ENCODE measurements at places on chromosomes 4 and X.

GRCh38 chr4:101177154-101177553 is 170.2 kb downstream of the PPP3CA start:
- DNase-seq: no peak

DNA sequence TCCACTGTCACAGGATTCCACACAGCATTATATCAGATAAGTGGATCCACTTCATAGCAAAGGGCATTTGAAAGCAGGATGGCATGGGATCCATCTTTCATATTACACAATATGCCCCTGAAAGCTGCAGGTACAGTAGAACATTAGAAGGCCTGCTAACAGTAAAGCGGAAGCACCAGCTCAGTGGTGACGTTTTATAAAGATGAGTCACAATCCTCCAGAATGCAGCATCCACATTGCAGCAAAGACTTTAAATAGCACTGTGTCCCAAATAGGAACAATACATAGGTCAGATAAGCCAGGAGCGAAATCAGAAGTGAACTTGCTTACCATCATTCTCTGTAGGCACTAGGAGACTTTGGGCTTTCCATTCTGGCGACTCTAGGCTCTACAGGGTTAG is 609.5 kb upstream of the FAT1 start:
- DNase-seq: no peak

- DNase-seq: no peak
These were observed 167.9 kb downstream of the SMIM20 start for GRCh38 chr4:26081795-26082498.

DNA sequence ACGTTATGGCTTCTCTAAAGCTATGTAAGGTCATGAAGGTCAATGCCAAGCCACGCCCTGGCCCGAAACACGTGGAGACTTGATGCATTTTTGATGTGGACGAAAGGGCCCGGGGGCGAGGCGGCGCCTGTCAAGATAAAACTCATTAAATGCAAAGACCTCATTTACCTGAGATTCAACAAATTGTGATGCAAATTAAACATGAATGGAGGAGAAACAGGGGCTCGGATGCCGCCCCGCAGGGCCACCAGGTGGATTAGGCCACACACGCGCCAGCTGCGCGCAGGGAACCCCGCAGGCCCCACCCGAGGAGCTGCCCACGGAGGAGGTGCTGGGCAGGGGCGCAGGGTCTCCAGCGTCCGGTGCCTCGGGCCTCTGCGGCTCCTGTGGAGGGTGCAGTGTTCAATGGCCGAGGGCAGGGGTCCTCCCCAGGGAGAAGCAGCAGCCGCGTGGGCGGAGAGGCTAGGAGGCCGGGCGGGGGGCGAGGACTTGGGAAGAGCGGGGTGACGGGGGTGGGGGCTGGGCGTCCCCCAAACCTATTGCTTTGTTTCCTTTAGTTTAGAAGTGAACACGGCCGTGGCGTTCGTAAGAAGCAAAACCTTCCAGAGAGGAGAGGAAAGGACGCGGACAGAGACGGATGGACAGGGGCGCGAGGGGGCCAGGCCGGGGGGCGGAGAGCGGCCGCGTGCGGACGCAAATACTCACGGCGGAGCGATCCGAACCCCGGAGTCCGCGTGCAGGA is 40.4 kb downstream of the CPLX1 start:
- no peak for DNase-seq

DNA sequence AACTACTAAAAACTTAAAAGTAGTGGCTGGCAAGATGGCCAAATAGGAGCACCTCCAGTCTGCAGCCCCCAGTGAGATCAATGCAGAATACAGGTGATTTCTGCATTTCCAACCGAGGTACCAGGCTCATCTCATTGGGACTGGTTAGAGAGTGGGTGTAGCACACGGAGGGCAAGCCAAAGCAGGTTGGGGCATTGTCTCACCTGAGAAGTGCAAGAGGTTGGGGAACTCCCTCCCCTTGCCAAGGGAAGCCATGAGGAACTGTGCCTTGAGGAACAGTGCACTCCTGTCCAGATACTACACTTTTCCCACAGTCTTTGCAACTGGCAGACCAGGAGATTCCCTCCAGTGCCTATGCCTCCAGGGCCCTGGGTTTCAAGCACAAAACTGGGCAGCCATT is 311.1 kb downstream of the PAPSS1 start:
- DNase-seq: no peak

DNA sequence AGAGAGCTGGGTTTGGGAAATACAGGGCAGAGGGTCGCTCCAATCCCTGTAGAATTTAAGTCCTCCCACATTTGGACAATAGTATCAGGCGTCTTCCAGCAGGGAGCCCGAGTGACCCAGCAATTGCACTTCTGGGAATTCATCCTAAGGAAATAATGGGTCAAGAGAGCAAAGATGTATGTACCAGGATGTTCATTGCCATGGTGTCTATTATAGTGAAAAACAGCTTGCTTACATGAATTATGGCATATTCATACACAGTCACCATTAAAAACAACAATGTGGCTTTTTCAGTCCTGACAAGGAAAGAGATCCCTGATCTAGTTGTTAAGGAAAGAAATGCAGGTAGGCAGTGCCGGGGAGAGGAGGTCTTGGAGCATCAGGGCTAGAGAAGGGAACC is 167.7 kb downstream of the PJA1 start:
- DNase-seq: no peak

GRCh38 chr4:100489305-100489704 is 28.5 kb downstream of the EMCN start:
- DNase-seq: no peak

DNA sequence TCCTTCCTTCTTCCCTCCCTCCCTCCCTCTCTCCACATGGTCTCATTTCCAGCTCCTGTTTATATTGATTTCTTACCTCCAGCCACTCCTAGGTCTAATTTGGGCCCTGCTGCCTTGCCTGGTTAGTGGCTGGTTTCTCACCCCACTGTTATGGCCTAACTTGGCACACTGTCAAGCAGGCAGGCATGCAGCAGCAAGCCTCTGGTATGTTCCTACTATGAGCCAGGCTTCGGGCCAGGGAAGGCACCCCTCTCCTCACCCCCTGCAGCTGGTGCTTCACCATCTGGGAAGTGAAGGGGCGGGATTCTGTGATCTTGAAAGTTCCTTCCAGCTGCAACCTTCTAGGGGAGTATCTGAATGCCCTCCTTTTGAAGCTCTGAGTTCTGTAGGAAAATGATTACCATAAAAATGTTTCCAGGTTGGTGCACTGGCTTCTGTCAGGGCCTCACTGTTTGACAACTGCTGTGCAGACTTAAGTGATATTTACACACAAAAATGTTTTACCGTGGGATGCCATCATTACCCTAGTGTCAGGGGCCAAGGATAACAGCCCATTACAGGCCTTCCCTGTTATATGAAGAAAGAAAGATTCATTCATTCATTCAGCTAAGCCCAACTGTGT is 10.1 kb upstream of the VMA21 start:
- DNase-seq: no peak

Data from stimulated activated CD8-positive, alpha-beta memory T cell treated with anti-CD3 and anti-CD28 coated beads, Interleukin-7, amount 100 ng/mL, for 24 hours (primary cell).